HS-27A (cell line): ENCODE measurements at places on chromosomes 4 and X.

- no peak for DNase-seq
These were observed 202.6 kb downstream of the TMA16 start for GRCh38 chr4:163697121-163697520.

DNA sequence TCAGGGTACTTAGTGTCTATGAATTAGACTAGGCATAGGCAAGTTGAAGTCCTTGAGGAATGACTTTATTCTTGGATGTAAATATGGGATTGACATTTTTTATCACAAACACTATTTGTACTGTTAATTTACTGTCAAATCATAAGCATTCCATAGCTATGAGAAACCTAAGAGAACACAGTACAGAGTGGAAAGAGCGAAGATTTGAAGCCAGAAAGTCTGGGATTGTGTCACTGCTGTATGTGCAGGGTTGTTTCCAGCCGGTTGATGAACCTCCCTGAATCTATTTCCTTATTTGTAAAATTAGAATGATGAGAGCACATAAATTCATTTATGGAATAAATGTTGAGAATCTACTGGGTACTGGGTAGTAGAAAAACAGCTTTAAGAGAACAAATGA, 14.4 kb upstream of the KLHL5 start:
- DNase-seq: no peak

DNA sequence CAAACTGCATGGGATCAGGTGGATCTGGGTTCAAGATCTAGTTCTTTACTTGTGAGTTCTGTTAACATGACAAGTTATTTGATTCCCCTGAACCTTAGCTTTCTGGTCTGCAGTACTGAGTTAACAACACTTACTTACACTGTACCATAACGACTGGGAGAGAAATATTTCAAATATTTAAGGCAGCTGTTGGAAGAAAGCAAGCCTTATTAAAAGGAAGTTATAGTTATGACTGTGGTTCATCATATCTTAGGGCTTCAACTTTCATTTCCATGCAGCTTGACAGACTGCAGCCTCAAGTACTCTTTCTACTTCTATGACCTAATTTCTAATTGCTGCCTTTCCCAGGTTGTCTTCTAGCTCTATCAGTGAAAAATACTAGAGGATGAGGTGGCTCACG, 40.0 kb upstream of the PDGFRA start:
- no peak for DNase-seq

DNA sequence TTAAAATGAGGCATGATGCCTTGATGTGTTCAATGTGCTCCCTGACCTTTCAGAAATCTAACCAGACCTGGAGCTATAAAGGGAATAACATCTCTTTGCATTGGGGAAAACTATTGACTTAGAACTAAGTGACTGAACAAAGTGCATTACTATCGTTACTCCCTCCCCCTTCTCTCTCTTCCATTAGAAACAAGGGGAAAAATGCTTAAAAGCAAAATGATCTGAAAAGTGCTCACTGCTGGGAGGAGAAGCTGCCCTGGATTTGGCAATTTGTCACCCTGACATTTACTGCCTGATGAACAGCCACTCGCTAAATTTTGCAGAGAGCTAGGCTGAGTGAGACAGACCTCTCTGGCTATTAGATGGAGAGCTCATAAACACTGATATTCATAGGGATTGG, 48.6 kb upstream of the PARM1 start:
- no peak for DNase-seq

- no peak for DNase-seq
These were observed 24.2 kb downstream of the PPP4R3C start for GRCh38 chrX:27438937-27439336.

GRCh38 chr4:21415728-21416127, 532.8 kb downstream of the KCNIP4 start:
- DNase-seq: no peak

GRCh38 chr4:43452948-43453347, 560.4 kb downstream of the GRXCR1 start:
- DNase-seq: no peak

DNA sequence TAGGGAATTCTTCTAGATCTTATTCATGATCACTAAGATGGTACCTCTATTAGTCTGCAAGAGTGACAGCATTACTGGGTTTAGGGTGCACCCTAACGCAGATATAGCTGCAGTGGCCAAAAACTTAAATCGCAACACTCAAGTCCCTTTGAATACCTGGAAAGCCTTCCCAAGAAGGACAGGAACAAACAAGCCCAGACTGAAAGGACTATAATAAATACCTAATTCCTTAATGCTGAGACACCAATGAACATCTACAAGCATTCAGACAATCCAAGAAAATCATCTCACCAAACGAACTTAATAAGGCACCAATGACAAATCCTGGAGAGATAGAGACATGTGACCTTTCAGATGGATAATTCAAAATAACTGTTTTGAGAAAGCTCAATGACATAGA, 74.9 kb upstream of the PDHA2 start:
- no peak for DNase-seq

DNA sequence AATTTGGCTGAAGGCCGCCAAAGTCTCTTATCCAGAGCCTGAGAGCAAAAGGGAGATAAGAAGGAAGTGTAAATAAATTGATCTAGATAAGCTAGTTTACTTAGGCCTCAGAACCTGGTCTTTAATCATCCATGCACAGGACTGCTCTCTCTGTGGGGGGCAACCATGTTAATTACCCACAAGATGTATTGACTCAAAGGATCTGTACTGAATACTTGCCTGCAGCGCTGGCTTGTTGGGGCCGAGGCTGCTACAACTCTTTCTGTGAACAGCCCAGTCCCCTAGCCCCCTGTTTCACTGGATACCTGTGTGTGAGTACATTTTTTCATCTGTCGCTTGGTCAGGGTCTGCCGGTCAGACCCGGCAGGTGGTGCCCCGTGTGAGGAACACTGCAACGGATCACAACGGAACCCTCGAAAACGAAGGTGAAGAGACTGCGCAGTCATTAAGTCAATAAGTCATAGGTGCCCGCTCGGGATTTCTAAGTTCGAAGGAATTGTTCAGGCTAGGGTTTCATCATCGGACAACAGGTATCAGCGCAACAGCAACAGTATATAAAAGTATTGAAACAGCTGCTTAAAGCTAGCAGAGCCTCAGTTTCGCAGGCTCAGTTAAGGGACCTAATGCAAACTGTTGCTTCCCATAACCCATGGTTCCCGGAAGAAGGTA, 8.3 kb downstream of the MAGEA11 start:
- no peak for DNase-seq

DNA sequence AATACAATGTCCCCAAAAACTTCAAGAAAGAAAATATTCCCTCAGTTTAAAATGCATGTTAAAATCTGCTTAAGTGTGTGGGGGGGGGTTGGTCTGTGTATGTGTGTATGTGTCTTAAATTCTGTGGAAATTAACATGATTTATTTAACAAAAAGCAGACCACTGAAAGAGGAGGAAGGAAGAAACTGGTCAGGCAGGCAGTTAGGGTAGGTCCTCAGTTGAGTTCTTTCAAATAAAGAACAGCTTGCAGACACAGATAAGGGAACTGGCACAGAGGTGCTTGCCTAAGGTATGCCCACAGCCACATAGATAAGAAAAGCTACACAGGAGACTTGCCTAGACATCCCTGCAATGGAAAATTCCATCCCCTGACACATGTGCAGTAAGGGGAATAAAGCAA, 28.8 kb upstream of the TFDP3 start:
- no peak for DNase-seq

GRCh38 chr4:5801696-5802095, 90.7 kb downstream of the EVC start:
- DNase-seq: no peak

DNA sequence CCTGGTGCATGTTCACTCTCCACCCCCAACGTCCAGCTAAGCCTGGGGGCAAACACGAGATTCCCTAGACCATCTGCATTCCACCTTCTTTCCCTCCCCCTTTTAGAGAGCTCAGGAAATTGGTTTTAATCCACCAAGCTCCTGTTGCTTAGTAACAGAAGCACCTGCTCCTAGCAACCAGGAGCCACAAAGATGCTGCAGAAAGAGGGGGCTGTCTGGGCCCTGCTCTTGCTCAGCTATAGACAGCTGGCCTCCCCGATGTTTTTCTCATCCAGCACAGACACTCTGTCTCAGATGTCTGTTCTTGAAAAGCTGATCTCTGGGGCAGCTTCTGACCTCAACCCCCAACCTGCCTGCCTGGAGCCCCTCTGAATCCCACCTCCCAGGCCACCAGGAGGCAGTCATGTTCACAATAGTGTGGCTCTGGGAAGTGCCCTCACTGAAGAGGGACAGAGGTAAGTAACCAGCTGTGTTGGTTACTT, 71.5 kb downstream of the SLC16A2 start:
- no peak for DNase-seq

DNA sequence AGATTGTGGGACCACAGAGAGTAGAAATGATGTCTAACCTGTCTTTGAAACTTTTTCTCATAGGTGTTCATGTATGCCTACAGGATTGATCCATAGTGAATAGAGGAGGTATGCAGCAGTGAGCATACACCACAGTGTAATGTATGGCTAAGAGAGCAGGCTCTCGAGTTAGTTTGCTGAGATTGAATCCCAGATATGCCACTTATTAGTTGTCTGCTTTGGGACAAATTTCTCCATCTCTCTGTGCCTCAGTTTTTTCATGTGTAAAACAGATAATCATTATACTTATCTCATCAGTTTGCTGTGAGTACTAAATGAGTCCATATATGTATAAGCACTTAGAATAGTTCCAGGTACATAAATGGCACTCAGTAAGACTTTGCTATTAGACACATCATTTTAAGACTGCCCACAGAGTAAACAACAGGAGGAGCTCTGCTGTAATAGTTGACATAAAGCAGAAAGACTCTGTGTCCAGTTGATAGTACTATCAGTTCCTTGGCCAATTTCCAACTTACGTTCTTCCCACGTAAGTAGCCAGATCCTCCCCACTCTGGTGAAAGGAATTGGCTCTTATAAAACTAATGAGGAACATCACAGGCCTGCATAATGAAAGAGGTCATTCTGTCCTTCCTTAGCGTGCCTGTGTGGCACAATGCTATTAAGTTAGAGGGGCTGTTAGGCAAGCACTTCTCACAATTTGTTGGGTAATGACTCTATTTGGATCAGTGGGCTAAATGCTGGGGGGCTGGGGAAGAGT, 20.7 kb upstream of the RNF150 start:
- DNase-seq: no peak

- DNase-seq: no peak
These were observed 159.8 kb downstream of the FAM13A start for GRCh38 chr4:88897180-88897579.

- no peak for DNase-seq
These were observed 502.3 kb downstream of the PDHA2 start for GRCh38 chr4:96342196-96342595.

DNA sequence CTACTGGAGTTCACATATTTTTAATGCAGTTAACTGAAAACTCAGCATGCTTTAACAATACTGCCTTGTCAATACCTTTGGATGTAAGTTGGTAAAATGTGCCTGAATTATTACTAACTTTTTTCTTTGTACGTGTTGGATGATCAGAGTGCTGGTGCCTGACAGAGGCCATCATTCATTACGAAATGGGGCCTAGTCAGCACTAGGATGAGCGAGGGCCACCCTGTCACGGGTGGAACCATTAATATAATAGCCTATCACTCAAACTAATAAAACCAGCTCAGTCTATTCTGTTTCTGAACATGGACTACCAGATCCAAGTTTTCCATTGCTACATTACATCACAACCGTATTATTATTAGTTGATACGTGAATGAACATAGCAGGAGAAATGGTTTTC, 501.7 kb upstream of the TENM3 start:
- DNase-seq: no peak

GRCh38 chrX:134981910-134982309, 8.9 kb upstream of the SMIM10 start:
- no peak for DNase-seq

DNA sequence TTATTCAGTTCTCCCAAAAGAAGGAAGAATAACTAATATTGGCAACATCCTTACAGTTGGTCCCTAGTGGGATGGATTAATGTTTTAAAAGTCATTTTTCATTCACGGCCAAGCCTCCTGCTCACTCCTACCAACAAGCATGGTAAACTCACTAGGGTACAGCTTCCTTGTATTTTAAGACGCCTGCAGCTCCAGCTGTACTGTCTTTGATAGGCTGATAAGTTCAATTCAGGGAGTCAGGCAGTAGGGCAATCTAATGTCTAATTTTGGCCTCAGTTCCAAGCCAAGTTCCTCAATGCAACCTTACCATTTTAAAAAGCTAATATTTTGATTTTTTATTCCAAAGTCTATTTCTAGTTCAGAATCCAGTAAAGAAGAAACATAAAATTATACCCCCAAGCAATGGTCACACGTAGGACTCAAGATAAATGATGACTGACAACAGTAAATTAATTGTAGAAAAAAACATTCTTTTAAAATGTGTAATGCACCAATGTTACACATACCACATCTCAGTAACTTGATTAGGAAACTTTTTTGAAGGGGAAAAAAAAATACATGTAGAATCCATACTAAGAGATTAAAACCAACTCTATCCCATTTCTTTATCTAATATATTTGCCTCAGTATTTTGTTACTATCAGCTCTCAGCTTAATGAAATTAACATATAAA, 9.3 kb downstream of the LCORL start:
- DNase-seq: no peak

DNA sequence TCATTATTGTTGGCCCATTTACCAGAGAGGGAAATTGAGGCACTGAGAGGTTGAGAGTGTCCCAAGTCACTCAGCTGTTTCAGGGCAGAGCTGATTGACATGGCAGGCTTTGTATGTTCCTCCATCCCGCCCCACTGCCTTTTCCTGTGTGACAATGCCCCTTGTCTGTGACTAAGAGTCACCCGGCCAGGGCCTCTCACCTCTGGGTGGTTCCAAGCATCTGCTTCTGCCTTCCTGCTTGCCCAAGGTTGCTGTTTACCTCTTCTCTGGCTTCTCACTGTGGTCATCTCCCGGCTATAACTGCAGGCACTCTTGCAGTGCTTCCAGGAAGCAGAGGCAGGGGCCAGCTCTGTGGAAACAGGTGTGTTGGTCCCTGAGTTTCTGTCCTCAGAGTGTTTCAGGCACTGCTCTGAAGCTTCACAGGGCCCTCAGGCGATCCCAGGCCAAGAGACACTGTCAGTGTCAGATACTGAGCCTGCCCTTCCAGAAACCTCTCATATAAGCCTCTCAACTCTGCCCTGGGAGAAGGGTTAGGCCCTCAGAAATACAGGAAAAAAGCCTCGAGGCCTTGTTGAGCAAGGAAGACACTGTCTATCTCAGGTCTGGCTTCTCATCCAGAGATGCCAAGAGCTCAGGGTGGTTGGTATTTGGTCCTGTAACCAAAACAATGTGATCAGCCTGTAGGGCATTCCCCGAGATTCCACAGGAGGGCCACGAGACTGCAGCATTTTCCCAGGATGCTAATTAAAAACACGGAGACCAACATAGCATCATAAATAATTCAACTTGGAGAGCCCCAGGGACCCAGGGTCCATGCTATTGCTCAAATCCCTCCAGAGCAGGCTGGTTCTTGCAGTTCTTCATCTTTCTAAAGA, 42.0 kb upstream of the PROM1 start:
- no peak for DNase-seq
